ENCODE measurements at places on chromosomes 6 and 20.

GRCh38 chr20:33460711-33461110 is 17.1 kb upstream of the SNTA1 start:
- no peak for DNase-seq

DNA sequence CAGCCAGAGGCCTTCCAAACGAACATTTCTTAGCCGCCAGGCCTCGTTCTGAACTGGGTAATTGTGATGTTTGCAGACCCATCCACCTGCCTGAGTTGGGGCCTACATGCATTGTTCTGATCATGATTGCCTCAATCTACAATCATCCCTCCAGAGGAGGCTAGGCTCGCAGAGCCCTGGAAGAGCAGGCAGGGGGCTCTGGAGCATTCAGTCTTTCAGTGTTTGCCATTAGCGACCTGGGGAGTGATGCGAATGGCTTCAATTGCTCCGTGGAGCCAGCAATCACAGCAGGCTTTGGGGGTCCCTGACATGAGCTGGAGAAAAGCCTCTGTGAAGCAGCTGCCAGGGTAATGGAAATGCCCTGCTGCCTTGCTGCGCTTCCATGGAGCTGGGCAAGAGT is 22.0 kb downstream of the SNAP25 start:
- no peak for DNase-seq

DNA sequence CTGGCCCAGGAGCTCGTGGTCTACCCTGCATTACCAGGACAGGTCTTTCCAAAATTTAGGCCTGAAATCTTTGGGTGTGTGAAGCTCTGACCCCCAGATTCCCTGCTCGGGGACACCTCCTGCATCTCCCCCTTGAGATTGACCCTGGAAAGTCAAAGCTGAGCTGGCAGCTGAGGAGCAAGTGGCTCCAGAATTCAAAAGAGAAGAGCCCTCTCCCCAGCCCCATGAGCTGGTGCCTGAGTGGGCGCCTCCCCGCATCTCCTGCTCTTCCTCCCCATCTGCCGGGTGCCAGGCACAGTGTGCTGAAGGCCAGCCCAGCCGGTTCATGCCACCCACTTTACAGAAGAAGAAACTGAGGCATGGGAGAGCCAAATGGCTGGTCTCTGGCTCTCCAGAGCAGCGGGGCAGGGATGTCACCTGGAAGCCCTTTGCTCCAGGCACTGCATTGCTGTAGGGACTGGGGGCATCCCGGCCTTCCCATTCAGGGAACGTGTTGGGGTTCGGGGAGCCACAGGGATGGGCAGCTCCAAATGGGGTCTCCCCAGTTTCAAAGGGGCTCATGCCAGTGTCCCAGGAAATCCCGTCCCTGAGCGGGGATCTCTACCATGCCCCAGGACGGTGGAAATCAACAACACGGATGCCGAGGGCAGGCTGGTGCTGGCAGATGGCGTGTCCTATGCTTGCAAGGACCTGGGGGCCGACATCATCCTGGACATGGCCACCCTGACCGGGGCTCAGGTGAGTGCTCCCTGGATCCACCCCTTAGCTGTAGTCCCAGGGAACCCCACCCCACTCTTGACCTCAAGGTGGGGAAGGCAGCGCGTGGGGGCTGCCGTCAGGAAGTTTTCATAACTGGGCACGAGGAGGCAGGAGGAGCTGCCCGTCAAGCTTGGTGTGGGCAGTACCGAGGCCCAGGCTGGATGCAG is 20.5 kb downstream of the NPEPL1 start:
- DNase-seq = no peak

GRCh38 chr20:6623989-6624388 is 143.5 kb upstream of the BMP2 start:
- no peak for DNase-seq
